ENCODE measurements at places on chromosomes 11 and 22.

DNA sequence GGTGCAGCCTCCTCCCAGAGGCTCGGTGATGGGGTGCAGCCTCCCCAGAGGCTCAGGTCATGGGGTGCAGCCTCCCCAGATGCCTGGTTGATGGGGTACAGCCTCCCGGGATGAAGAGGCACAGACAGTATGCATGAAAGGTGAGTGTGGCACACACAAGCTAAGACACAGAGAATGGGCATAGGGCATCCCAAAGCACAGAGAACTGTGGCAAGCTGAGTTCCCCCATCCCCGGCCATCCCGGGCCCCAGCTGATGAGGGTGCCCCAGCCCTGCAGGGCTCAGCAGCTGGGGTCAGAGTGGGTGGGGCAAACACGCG lies 4.8 kb upstream of the SYT8 start:
- no peak for DNase-seq

- DNase-seq: no peak
Measured at GRCh38 chr11:4125141-4125540, 30.5 kb downstream of the RRM1 start.

- peak; percentile 92 for DNase-seq
Measured at GRCh38 chr22:27032091-27032761, 374.8 kb downstream of the MIAT start.

DNA sequence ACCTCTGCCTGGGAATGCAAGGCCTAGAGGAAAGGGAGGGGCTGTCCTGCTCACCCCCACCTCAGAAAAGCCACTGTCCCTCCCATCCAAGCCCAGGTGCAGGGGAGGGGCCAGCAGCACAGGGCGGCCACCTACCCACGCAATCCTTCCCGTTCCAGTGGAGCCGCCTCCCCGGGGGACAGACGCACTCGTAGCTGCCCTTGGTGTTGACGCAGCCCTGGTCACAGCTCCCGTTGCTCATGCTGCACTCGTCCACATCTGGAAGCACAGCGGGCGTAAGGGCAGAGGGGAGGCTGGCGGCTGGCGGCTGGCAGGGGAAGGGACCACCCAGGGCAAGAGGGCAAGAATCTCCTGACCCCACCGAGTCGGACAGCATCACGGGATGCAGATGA lies 40.3 kb upstream of the TTLL12 start:
- DNase-seq: no peak

- peak; percentile 81 for DNase-seq
Measured at GRCh38 chr11:134736251-134736947, 324.4 kb upstream of the B3GAT1 start.

DNA sequence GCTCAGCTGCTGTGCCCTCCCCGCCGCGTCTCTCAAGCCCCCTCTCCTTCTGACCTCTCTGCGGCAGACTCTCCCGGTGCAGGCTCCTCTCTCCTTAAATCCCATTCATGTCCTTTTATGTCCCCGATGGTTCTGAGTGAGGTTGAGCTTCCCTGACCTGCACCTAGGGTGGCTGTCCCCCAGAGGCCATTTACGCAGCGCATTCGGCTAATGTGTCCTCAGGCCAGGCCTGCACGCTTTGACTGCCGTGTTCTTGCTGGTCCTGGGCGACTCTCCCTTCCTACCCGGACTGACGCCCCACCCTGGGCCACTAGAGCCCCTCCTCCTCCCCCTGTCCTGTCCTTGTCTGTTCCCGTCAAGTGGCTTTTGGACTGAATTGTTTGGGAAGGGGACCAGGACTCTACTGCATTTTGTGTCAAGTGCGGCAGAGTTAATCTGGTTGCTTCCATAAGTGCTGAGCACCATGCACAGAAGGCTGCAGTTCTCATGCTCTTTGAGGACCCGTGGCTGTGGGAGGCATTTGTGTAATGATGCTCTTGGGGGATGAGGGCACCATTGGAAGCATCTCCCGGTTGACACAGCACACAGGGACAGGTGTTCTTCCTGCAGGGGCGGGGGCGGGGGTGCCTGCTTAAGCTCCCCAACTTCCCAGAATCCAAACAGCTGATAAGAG lies 37.1 kb downstream of the IGHMBP2 start:
- no peak for DNase-seq

DNA sequence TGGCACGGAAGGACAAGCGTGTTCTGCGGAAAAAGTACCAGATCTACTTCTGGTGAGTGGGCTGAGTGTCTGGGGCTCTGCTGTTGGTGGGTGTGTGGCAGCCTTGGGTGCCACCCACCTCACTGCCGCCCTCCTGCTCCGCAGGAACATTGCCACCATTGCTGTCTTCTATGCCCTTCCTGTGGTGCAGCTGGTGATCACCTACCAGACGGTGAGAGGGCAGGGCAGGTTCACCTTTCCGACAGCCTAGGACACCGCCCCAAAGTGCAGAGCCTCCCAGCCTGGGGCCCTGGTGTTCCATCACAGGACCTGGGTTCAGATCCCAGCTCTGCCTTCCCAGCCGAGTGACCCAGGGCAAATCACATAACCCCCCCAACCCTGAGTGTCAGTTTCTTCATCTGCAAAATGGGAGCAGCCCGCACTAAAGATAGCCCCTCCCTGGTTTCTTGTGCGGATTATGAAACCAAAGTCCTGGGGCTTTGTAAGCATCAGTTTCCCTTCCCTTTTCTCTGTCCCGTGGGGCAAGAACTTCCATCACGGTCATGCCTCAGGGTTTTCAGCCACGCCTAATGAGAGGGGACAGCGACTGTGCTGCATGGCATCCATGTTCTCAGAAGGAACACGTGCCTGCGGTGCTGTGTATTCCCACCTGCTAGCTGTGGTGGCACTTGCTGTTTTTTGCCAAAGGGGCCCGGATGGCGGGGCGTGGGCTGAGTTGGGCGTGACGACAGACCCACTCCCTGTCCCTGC lies 9.8 kb upstream of the TAGLN start:
- DNase-seq: no peak

GRCh38 chr11:326842-327580 lies 6.4 kb upstream of the IFITM3 start:
- DNase-seq: no peak

DNA sequence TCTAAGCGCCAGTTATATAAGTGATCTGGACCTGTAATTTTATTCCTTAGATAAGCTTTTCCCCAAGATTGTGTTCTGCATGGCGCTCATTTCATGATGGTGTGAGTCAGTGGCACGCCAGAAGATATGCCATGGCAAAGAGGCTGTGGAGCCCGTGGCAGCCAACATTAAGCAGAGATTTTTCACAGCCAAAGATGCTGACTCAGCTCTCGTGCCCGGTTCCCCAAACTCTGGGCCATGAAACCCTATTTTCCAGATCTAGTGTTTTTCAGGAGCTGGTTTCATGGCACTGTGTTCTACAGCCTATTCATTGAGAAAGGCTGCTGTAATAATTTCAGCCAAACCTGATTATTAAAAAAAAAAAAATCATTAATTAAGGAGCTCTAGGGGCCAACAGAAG lies 15.4 kb upstream of the LINC01488 start:
- no peak for DNase-seq

DNA sequence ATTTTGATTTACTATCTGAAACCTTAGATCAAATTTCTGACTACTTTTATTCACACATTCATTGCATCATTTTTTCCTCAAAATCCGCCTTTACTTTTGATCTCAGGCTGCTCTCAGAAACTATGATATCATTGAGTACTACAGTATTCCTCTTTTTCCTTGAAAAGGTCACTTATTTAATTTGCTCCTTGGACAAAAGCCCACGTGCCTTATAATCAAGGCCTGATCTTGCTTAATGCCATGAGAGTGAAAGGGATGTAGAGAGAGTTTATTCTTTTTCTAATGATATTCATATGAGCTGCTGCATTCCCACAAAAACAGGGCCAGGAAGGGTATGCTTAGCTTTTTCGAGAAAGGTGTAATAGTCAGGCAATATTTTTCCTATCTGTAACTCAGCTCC lies 327.0 kb downstream of the ETS1 start:
- DNase-seq: no peak

All from NCI-H524 (cell line).